ENCODE measurements at places on chromosomes 7 and 10.

- no peak for DNase-seq
Observed at GRCh38 chr7:151925446-151926335, 30.6 kb upstream of the GALNTL5 start.

GRCh38 chr7:42940985-42941847 is 9.0 kb downstream of the MRPL32 start:
- no peak for DNase-seq

DNA sequence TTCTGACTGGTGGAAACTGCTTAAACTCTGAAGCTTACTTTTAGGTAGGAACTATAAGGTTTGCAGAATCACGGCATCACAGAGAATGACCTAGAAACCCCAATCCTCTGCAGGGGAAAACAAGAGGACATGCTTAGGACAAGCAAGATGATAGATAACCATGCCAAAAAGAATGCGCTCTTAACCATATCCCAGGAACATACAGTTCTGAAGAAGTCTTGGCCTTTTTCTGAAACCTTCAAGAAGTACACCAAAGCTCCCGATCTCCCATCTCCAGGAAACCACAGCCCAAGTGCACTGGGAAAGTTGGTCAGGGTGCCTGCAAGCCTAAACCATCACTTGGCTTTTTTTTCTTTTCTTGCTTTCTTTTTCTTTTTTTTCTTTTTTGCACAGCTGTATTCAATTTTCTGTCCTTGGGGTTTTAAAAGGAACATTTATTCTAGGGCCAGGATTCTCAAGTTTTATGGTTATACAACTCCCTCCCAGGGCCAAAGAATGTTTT is 12.2 kb upstream of the SVIL start:
- DNase-seq: no peak

- DNase-seq: no peak
Observed at GRCh38 chr7:149586646-149587645, 89.3 kb upstream of the ZNF746 start.

- DNase-seq: no peak
Observed at GRCh38 chr7:47047384-47047783, 534.5 kb downstream of the TNS3 start.
